ENCODE measurements at places on chromosomes 12 and 14.

DNA sequence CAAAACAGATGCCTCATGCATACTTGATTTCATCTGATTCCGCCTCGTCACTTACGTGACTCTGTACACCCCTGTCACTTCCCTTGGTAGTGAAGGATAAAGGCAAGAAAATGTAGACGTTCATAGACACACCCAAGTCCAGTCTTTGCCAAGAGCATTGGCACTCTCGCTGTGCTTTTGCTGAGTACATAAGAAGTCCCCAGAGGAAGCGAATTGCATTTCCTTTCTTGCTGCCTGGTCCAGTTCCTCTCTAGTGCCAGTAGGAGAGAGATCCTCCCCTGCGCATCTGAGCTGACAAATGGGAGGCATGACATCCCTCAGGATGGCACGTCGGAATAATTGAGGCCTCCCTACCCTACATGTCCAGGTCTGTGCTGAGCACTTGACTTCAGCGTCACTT lies 21.3 kb upstream of the RIN3 start:
- DNase-seq, result no peak

DNA sequence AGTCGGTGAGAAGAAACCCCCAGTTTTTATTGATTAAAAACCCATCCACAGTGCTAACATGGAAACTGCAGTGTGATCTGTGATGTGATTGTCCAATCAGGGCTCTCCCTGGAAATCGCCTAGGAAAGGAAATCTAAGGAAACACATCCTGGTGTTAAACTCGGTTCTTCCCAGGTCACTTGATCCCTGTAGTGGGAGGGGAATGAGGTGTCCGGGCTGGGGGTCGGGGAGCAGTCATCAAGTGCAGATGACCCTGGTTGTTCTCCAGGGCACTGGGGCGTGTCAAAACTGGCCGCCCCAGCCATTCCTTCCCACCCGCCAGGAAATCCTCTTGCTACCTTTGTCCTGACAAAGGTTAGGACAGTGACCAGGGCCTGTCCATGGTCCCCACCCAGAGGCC lies 20.8 kb downstream of the RAB35 start:
- no peak for DNase-seq

GRCh38 chr12:104263026-104263425 lies 40.5 kb upstream of the EID3 start:
- no peak for DNase-seq

DNA sequence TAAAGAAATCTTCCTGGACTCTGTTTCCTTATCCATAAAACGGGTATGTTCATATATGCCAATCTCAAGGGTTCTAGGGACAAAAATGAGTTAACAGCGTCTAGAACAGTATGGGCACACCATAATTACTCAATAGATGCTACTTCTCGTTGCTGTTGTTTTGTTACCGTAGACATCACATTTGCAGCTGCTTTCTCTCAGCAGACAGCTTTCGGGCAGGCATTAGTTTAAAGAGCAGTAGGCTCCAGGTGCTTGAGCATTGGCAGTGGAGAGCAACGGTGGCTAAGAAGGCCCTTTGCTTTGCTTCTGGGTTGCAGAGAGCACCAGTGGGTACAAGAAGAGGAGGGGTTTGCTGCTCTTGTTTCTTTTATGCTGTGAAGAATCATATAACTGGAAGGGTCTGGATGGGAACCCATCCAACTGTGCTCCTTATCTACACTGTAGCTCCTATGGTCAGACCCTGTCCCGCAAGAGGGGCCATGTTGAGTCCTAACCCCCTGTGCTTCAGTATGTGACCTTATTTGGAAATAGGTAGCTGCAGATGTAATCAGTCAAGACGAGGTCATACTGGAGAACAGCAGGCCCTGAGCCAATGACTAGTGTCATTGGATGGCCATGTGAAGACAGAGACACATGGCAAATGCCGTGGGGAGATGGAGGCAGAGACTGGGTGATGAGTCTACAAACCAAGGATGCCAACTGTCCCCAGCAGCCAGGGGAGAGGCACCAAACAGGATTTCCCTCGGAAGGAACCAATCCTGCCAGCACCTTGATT lies 120.0 kb downstream of the RBM19 start:
- no peak for DNase-seq

DNA sequence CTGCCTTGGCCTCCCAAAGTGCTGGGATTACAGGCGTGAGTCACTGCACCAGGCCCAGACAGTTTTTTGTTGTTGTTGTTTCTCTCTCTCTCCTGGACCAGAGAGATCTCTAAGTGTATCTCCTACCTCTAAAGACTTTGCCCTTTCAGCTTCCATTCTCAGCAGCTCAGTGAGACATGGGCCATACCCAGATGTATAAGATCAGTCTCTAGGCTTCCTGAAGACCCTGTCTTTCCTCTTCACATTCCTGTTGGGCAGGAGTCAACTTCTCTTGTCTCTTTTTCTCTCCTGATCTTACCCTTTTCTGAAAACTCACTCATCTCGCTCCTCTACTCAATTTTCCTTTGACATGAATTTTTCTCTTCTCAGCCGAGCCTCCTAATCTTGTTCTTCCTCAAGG lies 42.0 kb downstream of the KCNK13 start:
- DNase-seq, result no peak
